DMS 273 treated with DMSO at 0.1 percent for 48 hours (cell line): ENCODE measurements at places on chromosomes 6 and 20.

- DNase-seq: no peak
These were observed 23.5 kb upstream of the PDE7B start for GRCh38 chr6:135828021-135828420.

GRCh38 chr6:55678330-55679224 is 99.6 kb upstream of the HMGCLL1 start:
- no peak for DNase-seq

GRCh38 chr20:48447456-48447855 is 380.3 kb downstream of the PREX1 start:
- no peak for DNase-seq

GRCh38 chr6:152173957-152174356 is 366.5 kb downstream of the ESR1 start:
- DNase-seq: no peak

DNA sequence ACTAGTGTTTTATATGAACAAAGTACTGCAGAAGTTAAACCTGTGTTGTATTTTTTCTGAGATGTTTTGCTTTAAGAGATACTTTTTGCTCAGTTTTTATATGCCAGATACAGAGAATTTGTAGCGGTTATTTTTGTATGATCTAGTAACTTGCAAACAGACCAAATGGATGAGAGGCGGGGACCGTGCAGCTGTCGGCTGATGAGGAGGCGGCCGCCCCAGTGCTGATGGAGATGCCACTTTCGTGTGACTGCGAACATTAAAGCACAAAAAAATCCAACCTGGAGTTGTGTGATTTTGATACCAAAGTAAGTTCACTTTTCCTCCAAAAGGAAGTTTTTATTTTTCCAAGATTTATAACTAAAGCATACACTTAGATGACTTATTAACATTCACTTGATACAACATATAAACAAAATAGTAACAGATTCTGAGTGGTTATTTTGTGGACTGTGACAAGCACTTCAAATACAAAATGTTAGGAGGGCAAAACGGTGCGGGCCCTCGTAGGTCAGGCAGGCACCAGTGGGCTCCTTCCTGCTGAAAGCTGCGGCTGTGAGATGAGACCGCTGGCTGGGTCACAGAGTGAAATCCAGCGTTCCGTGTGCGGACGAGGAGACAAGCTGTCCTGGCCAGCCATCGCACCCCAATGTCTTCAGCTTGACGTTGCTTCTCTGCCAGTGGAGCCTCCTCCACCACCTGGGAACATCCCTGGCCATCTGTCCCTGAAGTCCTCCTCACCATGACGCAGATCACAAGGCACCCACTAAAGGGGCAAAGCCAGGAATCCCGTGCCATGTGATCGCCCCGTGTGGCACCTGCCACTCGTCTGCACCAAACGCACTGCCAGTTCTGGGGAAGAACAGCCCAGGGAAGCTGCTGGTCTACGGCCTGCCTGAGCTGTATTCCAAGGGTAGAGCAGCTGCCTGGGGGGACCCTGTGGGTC is 4.0 kb upstream of the OGFR start:
- DNase-seq: no peak

GRCh38 chr20:57292611-57293010 is 26.2 kb upstream of the BMP7 start:
- no peak for DNase-seq

DNA sequence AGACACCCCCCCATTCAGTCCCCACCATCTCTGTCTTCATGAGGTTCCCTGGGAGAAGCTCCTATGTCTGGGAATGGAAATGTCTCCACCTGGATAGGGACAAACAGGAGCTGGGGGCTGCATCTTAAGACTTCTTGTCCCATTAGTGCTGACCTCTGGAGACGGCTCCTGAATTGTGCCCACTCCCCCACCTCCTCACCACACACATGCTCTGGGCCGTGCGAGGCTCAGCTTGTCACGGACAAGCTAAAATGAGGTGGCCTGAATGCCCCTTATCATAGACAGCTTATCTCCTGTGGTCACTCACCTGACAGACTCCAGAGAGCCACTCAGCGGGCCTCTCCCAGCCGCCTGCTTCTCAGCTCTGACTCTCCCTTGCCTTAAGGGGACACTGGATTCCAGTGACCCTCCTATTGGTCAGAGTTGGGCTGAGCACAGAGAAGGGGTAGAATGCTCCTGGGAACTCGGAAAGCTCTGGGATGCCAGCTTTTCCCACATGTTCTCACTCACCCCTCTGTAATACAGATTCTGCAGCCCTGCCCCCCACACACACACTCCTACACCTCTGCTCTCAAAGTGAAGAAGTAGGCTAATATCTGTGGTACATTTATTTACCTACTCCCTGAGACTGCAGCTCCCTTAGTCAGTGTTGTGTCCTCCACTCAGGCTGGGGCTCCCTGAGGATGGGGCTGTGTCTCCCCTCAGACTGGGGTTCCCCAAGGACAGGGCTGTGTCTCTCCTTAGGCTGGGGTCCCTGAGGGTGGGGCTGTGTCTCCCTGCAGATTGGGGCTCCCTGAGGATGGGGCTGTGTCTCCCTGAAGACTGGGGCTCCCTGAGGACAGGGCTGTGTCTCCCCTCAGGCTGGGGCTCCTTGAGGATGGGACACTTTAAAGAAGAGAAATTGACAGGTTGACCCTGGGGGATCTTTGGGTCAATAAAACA is 167.5 kb downstream of the VEGFA start:
- no peak for DNase-seq

DNA sequence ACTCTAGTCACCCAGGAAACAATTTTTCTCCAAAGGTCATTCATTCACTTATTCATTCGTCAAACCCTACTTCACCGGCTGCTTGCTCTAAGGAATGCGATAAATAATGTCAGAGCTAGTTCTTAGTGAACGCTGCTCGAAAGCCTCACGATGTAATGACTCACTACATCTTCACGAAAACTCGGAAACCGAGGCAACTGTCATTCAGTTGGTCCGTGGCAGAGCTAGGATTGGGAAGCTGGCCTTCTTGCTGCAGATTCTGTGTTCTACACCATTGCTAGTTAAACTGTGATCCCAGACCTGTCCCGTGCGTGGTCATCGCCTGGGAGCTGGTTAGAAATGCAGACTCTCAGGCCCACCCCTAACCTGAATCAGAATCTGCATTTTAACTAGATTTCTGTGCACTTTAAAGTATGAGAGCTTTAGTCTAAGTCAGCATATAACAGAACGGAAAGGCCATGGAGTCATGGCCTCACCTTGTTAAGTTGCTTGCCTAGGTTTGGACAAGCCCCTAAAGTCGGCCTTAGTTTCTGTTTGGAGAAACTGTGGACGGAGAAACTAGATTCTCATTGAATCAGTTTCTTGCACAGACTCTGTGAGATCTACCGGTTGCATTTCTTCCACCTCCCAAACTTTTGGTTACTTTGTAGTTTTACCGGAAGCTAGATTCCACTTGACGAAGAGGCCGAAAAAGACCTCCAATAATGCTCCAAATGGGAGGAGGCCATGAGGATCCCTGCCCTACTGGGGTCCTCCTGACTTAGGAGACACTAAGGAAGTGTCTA is 651 bp upstream of the CCND3 start:
- no peak for DNase-seq

- DNase-seq: peak; percentile 41
These were observed 62.7 kb downstream of the NOL4L start for GRCh38 chr20:32522526-32522775.

- no peak for DNase-seq
These were observed 48.3 kb downstream of the EFCAB8 start for GRCh38 chr20:32906871-32907495.

- DNase-seq: no peak
These were observed 305.4 kb downstream of the FARS2 start for GRCh38 chr6:5566718-5567117.

GRCh38 chr6:154980273-154981078 is 14.6 kb upstream of the TIAM2 start:
- no peak for DNase-seq

DNA sequence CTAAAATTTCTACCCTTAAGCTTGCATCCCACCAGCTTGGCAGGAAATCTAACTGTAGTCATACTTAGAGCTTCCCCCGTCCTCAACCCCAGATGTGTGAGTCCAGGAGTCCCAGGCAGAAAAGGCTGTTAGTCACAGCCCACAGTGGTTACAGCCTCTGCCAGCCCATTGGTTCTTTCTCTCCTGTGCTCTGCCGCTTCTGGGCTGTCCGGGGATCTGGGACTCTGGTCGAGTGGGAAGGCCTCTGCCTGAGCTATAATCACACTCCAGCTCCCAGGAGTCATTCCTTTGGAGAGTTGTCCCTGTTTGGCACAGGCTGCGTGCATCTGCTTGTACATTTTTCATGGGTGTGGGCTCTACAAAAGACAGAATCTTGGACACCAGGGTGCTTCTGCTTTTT is 45.6 kb upstream of the FYN start:
- DNase-seq: no peak

GRCh38 chr20:50558483-50558925 is 48.3 kb downstream of the PTPN1 start:
- no peak for DNase-seq

- no peak for DNase-seq
These were observed 171.8 kb upstream of the AKAP12 start for GRCh38 chr6:151067684-151068596.

GRCh38 chr20:58788896-58789544 is 61.7 kb downstream of the GNAS-AS1 start:
- DNase-seq: no peak

DNA sequence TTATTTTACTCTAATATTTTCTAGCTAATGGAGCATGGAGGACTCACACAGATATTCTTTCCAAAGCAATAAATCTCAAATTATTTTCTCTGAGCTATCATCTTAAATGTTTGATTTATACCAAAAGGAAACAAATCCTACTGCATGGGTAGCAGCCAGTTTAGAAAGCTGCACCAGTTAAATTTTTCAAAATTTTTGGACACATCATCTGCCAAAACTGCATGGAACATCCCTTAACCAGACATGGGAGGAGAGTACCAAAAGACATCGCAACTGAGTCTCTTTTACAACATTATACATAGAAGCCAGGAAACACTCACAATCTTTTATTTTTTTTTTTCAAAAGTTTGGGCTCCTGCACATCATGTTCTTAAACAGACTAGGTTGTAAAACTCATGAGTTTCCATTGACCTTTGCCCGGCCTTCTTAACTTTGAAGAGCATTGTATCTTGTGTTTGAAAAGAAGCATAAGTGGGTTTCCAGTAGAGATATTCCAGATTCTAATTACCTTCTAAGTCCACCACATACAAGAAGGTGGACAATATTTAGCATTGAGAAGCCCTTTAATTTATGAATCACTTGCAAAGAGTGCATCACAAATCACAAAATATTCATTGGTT is 87.7 kb upstream of the HMGCLL1 start:
- no peak for DNase-seq

DNA sequence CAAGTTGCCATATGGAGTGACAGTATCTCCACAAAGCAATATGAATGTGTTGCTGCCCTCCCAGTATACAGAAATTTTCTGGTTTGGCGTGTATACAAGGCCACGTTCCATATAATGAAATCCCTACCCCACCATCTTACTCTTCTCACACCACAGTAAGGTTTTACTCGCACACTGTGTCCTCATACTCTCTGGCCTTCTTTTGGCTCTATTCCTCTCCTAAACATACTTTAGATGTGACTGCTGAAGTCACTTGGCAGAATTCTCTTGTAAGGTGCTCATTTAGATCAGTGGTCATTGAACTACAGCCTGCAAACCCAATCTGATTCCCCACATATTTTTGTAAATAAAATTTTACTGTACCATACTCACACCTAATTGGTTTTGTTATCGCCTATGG is 123.2 kb downstream of the RFPL4B start:
- no peak for DNase-seq

DNA sequence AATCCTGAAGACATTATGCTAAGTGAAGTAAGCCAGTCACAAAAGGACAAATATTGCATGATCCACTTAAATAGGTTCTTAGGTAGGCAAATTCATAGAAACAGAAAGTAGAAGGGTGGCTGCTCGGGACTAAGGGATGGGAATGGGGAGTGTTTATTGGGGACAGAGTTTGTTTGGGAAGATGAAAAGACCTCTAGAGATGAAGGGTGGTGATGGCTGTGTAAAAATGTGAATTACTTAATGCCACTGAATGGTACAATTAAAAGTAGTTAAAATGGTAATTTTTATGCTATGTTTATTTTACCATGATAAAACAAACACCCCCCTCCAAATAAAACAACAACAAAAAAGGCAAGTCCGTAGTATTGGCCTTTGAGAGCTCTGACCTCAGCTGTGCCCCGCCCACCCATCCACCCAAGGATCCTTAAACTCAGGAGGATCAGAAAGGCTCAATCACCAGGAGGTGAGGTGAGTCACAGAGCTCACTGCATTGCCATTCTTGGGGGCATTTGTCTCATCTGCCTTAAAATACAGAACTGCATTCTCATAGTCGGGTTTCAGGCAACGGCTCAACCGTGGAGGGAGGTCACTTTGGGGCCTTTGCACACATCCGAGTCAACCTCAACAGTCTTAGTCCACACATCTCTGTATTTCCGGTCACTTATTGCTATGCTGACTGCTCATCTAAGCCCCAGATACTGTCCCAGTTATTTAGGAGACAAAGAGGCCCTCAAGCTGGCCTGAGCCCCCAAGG is 96.7 kb downstream of the SLC22A23 start:
- DNase-seq: no peak

GRCh38 chr6:89941763-89942497 is 47.7 kb downstream of the GJA10 start:
- DNase-seq: no peak

DNA sequence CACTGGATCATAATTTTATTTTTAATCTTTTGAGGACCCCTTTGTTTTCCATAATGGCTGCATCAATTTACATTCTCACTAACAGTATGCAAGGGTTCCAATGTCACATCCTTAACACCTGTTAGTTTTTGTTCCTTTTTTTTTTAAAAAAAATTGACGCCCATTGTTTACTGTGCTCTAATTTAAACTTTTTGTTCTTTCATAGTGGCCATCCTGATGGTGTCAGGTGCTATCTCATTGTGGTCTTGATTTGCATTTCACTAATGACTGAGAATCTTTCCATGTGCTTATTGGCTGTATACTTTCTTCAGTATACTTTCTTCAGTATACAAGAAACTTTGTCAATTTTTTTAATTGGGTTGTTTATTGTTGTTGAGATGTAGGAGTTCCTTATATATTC is 347.0 kb downstream of the RNGTT start:
- no peak for DNase-seq

DNA sequence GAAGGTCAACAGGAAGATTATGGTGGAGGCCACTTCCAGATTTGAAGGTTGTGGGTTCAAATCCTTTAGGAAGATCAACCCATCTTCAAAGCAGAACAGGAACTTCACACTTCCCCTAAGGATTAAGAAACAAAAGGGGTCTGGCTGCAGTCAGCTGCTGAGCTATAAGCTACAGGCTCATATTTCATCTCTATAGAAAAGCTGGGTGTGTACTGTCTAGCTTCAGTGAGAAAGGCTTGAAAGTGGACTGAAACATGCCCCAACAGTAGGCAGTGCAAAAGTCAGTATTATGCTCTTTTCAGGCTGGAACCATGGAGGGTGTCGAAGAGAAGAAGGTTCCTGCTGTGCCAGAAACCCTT is 60.1 kb upstream of the SPDEF start:
- DNase-seq: no peak
